Cerebellar nuclear complex (tissue), 1 donor: ENCODE measurements at places on chromosomes 2 and 18.
A peak's percentile ranks its signal among the peaks of the same experiment; 100 is the strongest.

- no peak for DNase-seq
Measured at GRCh38 chr2:39234754-39235153, 9.0 kb downstream of the CDKL4 start.

- DNase-seq = no peak
Measured at GRCh38 chr2:181426672-181427071, 30.5 kb upstream of the ITGA4 start.

GRCh38 chr2:127857265-127857808 is 618 bp downstream of the POLR2D start:
- no peak for DNase-seq

GRCh38 chr2:233419602-233420391 is 65.5 kb downstream of the DGKD start:
- DNase-seq = no peak

DNA sequence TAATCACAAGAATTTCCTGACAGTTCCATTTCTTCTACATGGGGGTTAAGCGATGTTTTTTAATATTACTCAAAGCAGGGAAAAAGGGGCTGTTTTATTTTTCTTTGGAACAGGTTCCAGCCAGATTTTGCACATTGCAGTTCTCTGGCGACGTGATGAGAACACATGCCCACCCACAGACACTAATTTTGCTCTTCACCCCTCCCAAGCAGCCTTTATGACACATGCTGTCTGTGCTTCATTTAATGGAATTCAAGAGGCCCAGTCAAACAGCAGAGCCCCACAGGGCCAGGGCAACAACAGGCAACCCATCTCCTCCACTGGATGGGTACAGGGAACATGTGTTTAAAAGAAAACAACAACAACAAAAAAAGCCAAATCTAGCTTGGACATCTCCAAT is 70.8 kb downstream of the SPRED2 start:
- DNase-seq = no peak

DNA sequence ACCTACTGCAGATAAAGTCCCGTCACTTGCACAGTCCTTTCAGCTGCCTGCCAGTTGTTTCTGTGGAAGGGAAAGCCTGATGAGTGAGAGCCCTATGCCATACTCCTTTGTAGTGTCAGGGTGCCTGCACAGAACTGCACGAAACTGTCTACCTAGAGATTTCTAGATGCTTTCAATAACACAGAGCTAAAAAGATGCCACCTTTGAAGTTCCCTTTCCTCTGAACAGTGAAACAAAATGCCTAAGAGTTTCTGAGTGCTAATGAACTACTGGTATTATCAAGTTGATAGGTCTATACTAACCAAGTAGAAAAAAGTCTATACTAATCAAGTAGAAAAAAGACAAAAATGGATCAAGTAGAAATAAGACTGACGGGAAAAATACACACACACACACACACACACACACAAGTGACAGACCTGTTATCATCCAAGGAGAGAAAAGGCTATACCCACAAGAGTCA is 79.0 kb downstream of the TLK1 start:
- no peak for DNase-seq

DNA sequence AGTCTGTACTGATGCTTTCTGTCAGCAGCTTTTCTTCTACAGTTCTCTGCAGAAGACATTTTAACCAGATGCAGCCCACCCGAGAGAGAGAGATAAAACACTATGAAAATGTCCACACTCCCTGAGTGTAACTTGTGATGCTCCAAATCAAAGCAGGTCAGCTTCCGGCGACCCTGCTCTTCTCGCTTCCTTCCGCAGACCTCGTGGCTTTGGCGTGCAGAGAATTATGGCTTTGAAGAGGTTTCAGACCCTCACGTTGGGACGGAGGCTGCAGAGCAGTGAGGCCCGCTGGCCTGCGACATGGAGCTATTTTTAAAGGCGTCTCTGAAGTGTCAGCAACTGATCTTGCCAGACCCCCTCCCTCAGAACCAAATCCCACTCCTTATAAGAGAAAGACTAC is 41.8 kb downstream of the TMEM163 start:
- no peak for DNase-seq

GRCh38 chr2:122692400-122693083 is 937.1 kb downstream of the TSN start:
- DNase-seq = no peak

DNA sequence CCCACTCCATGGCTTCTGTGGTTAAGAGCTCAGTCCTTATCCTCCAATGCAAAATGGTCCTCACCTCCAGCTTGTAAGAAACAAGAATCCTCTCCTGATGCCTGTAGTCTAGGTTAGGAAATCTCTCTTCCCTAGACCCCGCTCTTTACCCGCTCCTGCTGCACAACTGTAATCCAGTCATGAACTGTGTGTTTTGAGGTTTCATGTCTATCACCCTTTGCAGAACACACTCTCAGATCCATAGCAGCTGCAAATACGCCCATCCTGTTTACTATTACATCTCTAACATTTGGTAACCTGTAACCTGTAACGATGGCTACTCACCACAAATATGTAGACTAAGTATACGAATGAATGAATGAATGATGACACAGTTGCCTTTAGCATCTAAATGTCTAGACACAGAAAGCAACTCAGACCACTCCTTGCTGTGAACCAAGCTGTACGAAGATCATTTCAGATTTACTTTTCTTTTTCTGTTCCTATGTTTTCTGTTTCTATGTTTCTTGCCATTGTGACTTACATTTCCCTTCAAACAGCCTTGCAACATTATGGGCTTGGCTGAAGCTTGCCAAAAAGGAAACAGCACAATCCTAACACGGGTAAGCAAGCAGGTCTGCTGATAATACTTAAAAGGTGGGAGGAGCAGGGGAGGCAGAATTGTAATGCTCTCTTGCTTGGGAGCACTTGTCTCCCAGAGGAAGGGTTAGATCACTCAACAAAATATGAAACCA is 53.7 kb downstream of the EPHA4 start:
- no peak for DNase-seq

DNA sequence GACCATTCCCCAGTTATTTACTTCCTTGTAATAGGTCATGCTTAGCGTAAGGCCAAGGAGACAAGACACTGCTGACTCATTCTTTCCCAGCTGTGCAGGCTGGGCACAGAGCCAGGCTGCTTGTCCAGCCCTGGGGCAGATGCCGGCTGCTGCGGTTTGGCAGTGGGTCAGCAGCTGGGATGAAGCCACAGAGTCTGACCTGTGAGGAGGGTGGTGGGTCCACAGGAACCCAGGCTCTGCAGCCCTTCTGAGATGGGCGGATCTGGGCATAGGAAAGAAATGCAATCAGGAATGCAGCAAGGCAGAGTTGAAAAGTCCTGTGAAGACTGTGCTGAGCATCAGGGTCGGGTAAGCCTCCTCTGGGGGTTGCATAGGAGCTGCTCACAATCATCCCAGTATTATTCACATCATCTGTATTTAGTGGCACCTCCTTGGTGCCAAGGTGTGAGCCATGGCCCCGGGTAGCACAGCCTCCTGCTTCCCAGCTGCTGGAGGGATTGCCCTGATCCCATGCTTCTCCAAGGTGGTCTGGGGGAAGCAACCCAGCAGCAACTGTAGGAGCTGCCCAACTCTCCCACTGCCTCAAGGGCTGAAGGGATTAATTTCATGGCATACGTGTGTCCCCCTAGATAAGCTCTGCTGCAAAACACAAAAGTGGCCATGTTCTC is 139.0 kb downstream of the DDX1 start:
- no peak for DNase-seq

GRCh38 chr2:188979187-188980114 is 5.3 kb downstream of the COL3A1 start:
- DNase-seq = no peak

- peak; percentile 34 for DNase-seq
Measured at GRCh38 chr2:219398721-219399363, 11.1 kb upstream of the DNPEP start.

DNA sequence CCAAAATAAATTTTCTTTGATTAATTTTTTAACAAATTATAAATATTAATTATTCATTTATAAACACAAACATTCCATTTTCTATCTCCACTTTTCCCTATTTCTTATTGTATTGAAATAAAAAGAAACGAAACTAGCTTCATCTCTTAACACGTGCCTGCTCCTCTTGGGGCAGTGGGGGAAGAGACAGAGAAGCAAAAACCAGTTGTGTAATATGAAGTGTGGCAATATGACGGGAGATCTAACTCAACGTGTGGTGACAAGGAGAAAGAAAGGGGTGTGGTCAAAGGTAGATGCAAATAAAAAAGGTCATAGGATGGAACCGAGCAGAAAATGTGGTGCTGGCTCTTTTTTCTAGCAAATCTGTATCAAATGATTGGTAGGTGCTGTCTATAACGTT is 106.9 kb upstream of the SLC8A1 start:
- no peak for DNase-seq

DNA sequence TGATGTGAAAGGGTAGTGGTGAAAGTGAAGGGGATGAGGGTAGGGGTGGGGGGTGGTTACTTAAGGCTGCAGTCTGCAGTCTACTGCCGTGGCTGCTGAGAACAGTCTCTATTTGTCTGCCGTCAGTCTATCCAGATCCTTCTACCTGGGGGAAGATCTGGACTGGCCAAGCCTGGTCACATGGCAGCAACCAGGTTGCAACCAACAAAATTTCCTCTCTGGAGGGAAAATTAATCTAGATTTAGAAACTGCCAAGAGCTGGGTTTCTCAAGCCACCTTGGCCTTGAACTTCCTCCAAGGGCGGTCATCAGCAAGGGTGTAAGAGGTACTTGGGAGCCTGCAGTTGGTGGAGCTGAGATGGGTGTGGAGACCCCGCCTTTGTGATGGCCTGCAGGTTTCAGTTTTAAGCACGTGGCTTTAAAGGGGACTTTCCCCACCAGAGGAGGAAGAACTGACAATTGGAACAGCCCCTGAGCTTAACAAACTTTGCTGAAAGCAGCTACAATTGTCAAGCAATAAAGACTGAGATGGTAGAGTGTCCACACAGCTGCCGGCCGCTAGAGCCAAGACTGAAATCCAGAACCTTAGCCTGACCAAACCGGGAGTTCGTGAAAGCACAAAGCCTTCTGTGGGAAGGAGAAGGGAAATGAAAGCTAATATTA is 31.4 kb upstream of the KCMF1 start:
- DNase-seq = no peak

DNA sequence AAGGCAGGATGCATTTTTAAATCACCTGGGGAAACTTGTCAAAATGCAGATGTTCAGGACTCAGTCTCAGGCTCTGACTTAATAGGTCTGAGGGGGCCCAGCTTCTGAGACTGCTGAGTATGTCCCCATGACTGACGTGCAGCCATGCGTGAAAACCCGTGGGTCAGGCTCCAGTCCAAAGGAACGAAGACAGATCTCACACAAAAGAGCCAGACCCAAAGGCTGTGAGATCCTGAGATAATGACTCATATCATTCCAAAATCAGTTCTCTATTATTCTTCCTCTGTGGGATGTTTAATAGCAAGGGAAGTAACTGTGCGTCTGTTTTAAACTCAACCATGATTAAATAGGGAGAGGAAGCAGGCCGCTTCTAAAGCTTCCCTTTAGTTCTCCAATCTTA is 107.4 kb upstream of the ACAA2 start:
- DNase-seq = no peak

- DNase-seq = no peak
Measured at GRCh38 chr2:134919341-134920210, 954 bp downstream of the CCNT2 start.

DNA sequence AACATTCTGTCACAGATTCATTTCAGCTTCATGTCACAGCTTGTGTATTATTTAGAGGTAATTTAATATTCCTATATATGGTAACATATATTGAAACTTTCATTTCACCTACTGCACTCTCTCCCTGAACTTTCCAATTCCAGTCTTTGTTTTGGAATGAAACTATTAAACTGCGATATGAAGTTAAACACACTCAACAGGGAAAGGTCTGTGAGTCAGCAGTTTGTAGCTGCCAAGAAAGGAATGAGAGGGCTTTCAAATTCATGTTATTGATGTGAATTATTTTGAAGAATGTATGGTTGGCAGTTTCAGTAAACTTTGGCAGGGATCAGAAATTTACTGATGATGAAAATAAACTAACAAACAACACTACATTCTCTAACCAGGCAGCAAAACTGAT is 148.3 kb downstream of the HNMT start:
- DNase-seq = no peak

- no peak for DNase-seq
Measured at GRCh38 chr2:109736177-109736827, 57.8 kb upstream of the RGPD5 start.

DNA sequence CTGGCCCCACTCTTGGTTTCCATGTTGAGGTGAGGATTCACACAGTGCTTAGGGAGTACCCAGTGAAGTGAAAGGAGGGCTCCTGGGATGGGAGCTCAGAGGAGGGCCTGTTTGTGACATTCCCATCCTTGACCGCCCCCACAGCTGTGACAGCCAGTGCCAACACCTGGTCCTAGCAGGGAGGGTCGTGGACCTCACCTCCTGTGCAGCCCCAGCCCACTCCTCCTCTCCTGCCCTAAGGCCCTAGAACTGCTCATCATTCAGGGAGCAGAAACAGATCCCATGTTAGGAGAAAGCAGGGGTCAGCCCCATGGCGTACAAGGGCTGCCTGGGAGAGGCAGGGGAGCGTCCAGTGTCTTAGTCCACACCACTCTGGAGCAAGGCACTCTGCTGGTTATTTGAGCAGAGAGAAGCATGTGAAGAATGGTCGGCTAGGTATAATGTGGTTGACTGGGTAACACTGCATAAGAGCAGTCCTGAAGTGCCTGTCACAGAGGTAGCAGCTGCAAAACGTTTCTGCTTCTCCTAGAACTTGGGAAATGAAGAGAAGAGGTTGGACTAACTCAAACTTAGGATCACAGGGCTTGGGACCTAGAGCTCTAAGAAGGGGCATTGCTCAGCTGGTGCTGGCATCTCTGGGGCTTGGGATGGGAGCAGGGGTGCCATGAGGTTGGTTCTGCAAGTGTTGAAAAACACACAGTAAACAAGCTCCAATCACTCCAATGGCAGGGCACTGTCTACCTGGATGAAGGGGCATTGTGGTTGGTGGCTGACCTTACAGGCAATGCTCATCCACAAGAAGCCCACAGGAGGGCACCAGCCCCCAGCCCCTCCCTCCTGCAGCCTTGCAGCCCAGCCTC is 55.6 kb downstream of the FAM168B start:
- no peak for DNase-seq

- DNase-seq = no peak
Measured at GRCh38 chr2:65128297-65129190, 1.4 kb downstream of the RAB1A start.

DNA sequence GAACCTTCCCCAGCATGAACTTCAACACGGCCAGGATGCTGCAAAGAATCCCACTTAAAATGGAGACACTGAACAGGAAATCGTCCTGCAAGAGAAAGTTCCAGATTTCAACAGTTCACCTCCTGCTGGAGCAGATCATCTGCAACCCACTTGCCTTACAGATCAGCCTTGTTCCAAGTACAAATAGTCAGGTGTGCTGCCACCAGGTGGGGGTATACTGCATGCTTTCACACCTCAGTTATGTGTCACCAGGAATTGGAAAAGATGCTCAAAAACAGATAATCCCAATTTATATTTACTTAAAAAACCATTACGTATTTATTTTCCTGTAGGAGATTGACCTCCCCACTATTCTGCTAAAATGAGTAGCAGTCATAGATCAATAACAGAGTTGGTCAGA is 212.3 kb downstream of the MGAT5 start:
- DNase-seq = peak; percentile 63

- DNase-seq = no peak
Measured at GRCh38 chr2:30580391-30580790, 133.3 kb downstream of the LCLAT1 start.
